Occipital lobe (tissue), 3 donors: ENCODE measurements at places on chromosomes 4 and X. TPM values are rescaled to one million over a fixed set of nuclear protein-coding genes. Genes with fewer than 3 reads are reported as not detected.

Gene MAPK10
- total RNA-seq: 265 TPM

Gene DGAT2L6
- total RNA-seq: not detected

GRCh38 chr4:11914406-11914805 is 485.7 kb upstream of the HS3ST1 start:
- no peak for DNase-seq

DNA sequence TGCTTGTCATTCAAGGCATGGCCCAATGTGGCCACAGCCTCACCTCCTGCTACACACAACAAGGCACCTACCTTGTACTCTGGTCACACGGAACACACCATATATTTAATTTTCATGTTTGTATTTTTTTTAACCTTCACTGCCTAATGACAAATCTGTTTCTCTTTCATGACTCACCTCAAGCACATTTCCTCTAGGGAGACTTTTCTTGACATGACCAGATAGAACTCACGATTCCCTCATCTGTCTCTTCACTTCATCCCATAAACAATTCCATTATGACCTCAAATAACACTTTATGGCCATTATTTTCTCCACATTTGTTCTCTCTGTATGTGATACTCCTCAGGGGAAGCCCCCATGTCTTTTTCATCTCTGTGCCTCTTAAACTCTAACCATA is 11.1 kb downstream of the DRP2 start:
- no peak for DNase-seq

GRCh38 chr4:183029365-183029764 is 69.7 kb upstream of the WWC2 start:
- DNase-seq: no peak
